ENCODE measurements at places on chromosomes 5 and 9.
A peak's percentile ranks its signal among the peaks of the same experiment; 100 is the strongest.

DNA sequence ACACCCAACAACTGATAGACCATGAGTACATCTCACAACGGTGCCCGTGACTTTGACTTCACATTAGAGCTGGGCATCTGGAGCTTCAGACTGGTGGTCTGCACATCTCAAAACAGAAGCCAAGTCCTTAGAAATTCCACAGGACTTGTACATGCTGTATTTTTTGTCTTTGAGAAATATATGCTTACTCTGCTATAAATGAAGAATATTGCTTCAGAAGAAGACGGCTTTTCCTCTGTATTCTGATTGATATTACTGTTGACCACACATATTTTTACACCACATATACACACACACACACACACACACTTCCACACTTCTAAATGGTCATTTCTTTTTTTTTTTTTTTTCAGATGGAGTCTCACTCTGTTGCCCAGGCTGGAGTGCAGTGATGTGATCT, 338.3 kb upstream of the KIF2A start:
- no peak for DNase-seq

DNA sequence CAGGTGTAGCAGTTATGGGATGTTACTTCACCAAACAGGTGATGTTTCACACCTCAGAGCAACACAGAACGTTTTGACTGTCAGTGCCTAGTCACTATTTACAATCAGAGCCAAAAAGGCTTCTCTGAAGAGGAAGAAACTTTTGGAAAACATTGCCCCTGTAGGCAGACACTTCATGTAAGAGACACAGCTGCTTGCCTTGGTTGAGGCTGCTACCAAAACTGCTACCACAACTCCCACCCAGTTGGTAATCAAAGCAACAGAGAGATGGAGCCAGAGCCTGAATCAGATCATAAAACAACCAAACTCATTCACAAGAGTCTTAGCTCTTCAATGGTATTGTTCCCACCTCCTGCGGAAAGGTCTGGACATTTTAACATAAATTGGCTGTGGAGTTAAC, 61.0 kb downstream of the CTSL start:
- no peak for DNase-seq

DNA sequence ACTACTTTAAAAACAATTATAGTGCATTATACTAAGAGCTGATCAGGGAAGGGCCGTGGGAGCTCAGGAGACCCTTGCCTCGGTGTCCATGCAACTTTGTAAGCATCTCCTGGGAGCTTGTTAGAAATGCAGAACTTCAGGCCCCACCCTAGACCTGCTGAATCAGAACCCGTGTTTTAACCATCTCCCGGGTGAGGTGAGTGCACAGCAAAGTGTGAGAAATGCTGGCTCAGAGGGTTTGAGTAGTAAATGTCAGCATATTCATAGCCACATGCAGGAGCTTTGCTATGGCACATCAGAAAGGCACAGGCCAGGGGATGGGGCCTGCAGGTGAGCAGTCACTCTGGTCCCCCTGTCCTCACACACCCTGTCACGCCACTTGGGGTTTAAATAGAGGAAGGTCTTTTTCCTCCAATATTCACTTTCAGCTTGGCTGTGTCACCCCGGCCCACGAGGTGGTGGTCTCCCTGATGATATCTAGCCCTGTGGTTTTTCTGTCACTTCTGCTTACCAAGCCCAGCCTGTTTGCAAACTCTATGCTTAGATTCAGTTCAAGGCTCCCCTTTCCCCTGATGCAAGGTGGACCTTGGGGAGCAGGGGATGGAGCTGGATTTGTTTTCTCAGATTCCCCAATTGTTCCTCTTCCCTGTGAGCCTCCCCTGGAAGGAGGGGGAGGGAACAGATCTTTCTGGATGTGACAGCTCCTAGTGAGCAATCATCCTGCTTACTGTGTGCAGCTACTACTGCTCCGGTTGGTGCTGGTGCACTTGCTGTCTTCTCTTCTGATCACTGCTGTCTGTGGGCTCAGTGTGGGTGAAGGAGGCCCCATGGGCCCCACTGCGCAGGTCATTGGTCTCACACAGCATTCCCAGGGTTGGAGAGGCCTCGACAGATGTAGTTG, 51.8 kb upstream of the TGFBR1 start:
- no peak for DNase-seq

GRCh38 chr5:78907255-78907891, 77.7 kb downstream of the ARSB start:
- peak; percentile 74 for DNase-seq

- peak; percentile 7 for DNase-seq
Measured at GRCh38 chr5:139910901-139911300, 115.3 kb downstream of the PSD2 start.

DNA sequence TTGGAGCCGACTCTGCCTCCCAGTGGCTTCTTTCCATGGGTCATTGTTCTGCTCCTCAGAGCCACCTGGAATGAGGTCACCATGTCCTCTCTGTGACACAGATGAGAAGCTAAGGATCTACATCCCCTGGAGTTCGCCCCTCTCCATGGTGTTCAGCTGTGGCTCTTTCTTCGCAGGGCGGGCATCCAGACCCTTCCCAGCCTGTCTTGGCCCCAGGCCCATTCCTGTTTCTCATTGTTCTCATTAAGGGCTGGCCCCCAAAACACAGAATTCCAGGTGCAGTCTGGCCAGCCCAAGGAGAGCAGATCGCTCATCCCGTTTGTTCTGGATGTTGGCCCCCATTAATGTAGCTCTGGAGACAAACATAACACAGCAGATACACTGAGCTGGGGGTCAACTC, 66.4 kb upstream of the COL15A1 start:
- no peak for DNase-seq

GRCh38 chr5:91329283-91329682, 53.8 kb downstream of the ARRDC3 start:
- no peak for DNase-seq

DNA sequence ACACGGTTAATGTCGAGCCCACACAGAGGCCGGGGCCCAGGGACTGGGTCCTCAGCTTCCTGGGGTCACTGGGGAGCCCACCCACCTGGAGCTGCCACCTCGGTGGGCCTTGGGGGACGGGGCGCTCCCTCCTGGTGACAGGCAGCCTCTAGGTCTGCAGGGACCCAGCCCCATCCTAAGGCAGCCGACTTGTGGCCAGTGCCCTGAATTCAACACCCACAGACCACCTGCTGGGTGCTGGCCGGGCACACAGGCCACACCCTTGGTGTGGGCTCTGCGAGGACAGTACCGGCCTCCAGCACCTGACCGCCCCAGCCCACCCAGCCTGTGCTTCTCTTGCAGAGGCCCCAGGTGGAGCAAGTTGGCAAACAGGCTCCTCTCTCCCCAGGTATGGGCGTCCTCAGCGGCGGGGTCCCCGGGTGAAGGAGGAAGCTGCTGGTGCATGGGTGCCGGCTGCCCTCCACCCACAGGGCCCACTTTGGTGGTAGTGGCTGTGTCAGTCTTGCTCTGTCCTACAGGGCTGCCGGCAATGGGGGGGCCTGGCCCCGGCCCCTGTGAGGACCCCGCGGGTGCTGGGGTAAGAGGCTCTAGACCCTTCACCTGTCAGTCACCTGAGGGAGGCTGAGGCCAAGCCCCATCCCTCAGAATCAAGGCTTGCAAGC, 8.3 kb downstream of the ENTPD8 start:
- DNase-seq, result no peak

DNA sequence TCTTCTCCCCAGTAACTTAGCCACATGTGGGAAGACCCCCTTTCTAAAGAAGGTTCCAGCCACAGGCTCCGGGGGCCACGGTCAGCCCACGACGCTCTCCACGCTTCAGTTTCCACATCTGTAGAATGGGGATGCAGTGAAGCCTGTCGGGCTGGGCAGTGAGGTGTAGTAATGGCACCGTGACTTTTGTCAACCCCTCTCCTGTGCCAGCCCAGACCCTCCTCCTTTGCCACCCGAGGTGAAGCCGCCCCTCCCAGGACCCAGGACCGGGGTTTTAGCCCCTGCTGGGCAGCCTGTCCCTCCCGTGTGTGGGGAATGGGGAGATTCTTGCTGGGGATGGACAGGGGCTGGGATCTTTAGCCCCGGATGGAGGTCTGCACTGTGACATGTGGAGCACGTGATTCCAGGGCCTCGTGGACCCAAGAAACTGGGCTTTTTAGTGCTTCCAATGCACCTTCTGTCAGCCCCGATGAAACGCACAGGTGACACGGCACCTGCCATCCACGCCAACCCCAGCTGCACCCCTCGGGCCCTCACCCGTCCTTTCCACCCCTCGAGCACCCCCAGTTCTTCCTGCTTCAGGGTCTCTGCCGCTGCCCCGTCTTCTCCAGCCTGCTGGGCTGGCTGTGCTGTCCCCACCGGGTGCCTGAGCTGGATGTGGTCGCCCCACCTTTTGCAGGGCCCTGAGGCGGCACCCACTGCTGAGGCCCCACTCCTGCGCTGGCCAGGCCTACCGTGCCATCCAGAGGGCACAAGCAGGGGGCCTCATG, 13.4 kb upstream of the RNU6ATAC start:
- DNase-seq, result no peak

- no peak for DNase-seq
Measured at GRCh38 chr9:129803676-129804060, 684 bp downstream of the TOR1B start.

DNA sequence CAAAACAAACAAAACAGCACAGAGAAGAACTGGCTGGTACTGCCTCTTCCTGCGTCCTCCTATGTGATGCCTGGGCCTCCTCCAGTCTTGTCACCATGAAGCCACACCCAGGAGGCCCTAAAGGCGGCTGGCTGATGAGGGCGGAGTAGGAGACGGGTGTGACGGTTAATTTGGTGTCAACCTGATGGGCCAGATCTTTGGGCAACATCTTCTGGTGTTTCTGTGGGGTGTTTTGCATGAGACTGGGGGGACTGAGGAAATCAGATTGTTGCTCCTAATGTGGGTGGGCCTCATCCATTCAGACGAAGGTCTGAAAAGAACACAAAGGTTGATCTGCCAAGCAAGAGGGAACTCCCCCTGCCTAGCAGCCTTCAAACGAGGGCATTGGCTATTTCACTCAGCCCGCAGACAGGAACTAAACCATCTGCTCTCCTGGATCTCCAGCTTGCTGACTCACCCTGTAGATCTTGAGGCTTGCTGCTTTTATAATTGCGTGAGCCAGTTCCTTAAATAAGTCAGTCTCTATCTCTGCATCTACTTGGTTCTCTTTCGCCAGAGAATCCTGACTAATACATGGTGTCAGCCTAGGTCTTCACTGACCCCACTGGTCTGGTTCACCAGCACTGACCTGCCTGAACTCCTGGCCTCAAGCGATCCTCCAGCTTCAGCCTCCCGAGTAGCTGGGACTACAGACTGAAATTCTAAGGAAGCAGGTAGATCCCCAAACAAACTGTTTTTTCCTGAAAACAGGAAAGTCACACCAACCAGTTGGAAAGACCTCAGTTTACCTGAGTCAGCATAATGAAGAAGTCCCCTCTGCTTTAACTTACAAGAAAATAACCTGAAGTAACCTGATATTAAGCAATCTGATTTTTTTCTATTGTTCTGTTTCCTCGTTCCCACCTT, 12.8 kb upstream of the ZFP62 start:
- DNase-seq, result no peak

GRCh38 chr9:3125602-3126405, 281.9 kb upstream of the PUM3 start:
- DNase-seq, result no peak

GRCh38 chr9:88189371-88189770, 51.1 kb upstream of the SPATA31C2 start:
- no peak for DNase-seq

GRCh38 chr5:37667846-37668245, 172.0 kb downstream of the GDNF start:
- DNase-seq, result no peak

- no peak for DNase-seq
Measured at GRCh38 chr9:137797206-137798120, 80.1 kb upstream of the CACNA1B start.

GRCh38 chr9:124505006-124505900, 1.9 kb downstream of the NR5A1 start:
- no peak for DNase-seq

All from tibial artery (tissue), 4 donors.